ENCODE measurements at places on chromosomes 12 and 14.

DNA sequence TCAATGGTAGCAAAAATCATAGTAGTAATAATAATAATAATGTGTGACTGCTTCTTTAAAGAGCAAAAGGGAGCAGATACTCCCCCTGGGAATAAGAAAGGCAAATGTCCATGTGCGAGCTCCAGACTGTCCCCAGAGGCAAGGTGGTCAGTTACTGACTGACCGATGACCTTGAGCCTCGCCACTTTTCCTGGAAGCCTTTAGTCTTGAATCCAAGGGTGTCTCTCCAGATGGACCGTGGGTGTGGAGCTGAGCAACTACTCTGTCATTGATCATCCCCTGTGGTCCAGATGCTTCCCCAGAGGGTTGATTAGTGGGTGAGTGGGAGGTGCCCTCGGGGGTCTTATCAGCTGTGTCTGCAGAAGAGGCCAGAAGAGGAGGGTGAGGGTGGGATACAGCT is 418.5 kb upstream of the TBX3 start:
- no peak for DNase-seq

GRCh38 chr14:39203659-39204606 is 28.9 kb downstream of the PNN start:
- no peak for DNase-seq

DNA sequence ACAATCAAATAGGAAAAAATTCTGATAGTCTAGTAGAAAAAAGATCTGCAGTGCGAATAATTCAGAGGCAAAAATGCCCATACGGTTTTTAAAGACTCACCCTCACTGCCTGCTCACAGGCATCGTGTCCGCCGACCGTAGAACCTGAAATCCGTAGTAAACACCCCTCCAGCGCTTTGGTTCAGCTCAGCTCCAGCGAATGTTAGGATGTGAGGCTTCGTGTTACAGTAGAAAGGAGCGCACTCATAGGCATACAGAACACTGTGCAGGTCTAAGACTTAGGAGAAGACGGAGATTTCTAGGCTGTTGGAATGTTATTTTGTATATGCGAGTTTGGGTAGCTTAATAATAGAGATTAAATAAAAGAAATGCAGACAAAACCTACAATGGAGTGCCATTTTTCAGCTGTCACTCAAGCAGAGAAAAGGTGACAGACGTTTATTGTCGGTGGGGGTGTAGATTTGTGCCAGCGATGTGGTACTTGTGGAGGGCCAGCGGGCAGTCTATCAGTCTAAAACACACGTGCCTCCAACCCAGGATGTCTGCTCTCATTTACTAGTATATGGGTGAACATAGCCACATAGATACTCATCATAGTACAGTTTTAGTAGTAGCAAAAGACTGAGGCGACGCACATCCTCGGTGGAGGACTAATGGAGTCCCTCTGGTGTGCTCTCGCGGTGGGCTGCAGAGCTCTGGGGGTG is 25.7 kb downstream of the SFSWAP start:
- DNase-seq = no peak

DNA sequence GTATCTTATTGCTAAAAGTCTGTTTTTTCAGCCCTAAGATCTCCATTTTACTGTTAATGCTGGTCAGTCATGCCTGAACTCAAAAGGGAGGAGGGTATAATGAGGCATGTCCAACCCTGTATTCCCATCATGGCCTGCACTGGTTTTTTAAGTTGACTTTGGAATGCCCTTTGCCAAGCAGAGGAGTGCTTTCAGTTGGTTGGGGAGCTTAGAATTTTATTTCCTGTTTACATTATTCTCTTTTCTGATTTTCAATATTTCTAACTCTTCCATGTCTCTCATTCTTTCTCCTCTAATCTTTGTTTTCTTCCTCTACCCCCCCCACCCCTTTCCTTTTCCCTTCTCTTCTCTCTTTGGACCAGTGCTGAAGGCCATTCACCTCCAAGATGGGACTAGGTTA is 4.9 kb upstream of the DHRS2 start:
- DNase-seq = no peak

GRCh38 chr12:51961834-51962233 is 10.3 kb downstream of the ACVR1B start:
- no peak for DNase-seq

DNA sequence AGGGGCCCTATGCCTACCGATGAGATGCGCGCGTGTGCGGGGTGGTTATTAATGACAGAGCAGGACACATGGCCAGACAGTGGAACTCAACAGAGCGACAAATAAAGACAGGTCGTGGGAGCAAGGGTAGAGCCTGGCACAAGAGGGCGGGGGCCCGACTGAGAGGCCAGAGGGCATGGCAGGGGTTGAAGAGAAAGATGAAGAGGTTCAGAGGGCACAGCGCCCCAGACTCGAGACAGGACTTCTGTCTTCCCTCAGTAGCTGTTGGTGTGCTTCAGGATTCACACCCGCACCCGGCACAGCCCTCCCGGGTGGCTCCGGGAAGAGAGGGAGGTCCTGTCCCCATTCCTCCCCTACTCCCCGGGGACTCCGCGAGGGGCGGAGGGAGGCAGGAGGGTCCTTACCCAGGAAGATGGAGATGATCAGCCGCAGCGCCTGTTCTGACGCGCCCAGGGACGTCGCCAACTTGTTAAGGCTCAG is 366 bp downstream of the LPCAT3 start:
- no peak for DNase-seq

DNA sequence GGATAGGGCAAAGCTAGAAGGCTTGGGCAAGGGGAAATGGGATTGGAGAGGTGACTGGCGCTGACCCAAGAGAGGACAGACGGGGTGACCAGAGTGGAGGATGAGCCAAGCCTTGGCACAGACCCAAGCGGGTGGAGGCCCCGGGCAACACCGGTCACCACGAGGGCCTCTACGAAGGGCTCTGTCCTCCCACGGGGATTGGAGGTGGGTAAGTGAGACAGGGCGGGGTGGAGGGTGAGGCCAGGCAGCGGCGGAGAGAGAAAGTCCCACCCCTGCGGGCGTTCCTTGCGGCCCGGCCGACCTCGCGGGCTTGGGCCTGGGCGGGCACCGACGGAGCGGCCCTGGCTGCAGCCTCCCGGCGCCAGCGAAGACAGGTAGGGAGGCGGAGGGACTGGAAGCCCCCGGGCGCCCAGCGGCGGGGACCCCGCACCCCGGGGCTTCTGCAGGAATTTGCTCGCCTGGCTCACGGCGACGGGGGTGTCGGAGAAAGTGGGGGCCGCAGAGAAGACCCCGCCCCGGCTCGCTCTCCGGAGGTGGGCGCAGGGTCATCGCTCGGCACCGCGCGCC is at the start of gene PAPLN:
Gene PAPLN (plus strand): TSS at position 288 of the 567 bp plus-strand sequence. CDS start 2,273 bp downstream, outside the sequence.
- no peak for DNase-seq

DNA sequence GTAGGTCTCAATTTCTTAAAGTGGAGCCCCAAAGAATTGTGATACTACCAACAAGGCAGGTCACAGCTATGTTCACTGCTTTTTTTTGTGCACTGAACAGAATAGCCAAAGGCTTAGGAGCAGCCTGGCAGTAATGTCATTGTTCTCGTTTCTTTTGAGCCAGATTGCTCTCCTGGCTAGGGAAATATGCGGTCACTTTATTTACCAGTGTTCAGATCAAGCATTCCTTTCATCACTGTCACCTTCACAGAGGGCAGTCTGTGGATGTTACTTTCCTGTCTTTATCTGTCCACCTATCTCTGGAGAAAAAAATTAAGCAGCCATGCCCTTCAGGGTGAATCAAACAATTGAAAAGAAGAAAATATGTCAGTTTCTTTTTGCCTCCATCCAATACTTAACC is 159.6 kb downstream of the BTG1 start:
- no peak for DNase-seq

DNA sequence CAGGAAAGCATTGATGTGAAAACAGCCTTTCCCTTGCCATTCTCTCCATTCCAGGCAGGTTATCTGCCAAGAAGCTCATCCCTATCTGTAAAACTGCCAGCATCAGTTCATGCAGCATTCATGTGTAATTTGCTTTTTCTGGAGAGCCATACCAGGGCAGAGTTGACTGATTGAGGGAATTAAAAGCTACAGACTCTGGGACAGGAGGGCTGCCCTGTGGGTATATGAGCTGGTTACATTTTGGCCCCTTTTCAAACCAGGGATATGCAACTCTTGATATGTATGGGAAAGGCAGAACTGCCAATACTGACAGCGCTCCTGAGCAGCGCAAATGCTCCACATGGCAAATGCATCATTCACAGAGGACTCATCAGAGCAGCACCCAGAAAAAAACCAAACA is 53.7 kb downstream of the SYT1 start:
- DNase-seq = no peak

- DNase-seq = no peak
These were observed 39.1 kb downstream of the NT5DC3 start for GRCh38 chr12:103801709-103802585.

DNA sequence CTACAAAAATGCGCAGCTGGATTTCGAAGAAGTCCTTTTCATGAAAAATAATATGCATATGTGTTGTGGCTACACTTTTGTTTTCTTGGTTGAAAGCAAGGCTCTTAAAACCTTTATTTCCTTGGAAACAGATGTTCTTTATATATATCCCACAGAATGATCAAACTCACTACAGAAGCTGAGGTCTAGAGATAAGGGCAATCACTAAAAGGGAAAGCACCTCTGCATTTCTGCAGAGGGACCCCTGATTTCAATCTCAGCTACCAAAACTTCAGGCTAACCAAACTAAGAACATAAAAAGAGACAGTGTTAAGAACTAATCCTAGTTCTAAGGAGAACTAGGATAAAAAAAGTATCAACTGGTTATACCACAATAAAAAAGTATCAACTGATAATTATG is 65.4 kb upstream of the CDKL1 start:
- DNase-seq = no peak

DNA sequence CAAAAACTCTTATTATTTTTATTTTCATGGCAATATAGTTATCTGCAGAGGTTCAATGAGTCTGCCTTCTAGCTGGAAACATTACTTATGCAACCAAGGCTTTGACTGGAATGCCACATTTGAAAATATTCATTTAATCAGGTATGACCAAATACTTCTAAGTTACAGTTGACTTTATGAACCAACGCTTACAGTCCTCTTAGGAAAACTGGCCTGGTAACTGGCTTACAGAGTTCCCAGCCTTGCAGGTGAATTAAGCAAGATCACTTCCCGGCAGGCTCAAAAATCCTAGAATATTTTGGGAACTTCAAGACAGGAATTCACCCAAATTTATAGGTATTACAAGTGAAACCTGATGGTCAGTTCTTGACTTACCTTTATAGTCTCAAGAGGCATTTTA is 12.3 kb downstream of the LRP6 start:
- no peak for DNase-seq

DNA sequence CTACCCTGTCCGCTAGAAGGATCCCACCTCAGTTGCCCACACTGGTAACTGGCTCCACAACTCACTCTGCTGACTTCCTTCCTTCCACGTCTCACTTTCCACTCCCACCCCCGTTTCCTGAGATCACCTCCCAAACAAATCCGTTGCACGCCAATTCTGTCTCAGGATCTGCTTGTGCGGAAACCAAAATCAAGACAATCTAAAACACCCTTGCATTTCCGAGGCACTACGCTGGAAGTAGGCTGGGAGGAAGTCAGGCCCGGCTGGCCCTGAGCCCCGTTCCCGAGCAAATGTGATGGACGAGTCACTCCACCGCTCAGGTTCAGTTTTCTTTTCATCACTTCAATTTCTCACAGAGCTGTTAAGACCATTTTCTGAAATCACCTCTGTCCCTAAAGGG is 23.1 kb downstream of the ABCB9 start:
- no peak for DNase-seq

- DNase-seq = no peak
These were observed 182.9 kb downstream of the EXOC5 start for GRCh38 chr14:57085801-57086200.

GRCh38 chr14:81625343-81625742 is 91.7 kb upstream of the SEL1L start:
- DNase-seq = peak; percentile 19

GRCh38 chr14:42626986-42627385 is 1020.3 kb downstream of the LRFN5 start:
- no peak for DNase-seq

DNA sequence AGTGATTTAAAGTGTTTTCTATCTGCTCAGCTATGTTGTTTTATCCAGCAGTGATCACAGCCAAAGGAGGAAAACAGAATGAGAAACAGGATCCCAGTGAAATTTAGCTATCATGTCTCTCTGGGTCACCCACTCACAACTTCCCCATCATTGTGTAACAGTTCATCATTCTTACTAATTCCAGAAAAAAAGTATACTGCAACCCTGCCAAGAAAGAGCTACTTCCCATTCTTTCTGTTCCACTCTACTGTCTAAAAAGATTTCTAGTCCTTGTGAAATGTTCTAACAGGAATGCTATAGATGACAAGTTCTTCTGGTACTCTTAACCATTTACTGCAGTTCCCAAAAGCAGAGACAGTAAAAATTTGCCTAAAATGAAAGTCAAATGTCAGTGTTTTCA is 39.2 kb upstream of the CD163 start:
- DNase-seq = no peak

- DNase-seq = no peak
These were observed 391.7 kb upstream of the OR4E1 start for GRCh38 chr14:22065347-22065746.

DNA sequence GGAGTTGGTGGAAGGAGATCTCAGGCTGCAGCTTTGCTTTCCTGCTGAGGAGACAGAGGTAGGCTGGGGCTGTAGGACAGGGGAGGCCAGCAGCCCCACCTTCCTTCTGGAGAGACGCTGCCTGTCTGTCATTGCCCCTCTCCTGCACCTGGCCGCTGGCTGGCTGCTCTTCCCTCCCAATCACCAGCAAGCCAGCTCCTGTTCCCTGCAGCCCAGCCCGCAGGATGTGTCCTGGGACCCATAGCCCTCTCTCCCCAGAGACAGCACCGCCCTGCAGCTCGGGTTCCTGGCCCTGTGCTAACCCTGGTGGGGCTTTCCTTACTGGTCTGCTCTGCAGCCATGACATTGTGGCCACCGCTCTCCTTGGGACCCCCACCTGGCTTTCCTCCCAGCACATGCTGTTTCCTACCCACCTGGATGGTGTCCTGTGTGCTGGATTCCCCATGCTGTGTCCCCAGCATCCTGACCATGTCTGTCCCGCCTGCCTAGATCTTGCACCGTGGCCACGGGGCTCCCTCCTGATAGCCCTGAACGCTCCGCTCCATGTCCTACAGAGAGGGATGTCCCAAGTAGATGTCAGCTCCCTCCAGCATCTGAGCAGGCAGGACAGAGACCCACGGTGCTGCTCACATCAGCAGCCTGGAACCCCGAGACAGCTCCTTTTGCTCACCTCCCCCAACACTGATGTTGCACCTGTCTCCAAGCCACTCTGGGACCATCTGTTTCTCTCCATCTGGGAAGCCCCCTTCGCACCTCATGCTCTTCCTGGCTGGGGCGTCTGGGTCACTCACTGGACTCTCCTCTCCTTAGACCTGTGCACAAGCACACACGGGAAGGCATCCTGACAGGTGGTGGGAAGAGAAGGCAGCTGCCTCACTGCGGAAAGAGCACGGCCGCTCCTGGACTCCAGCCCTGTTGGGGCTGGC is 1.1 kb upstream of the MTA1 start:
- DNase-seq = no peak

- DNase-seq = no peak
These were observed 35.9 kb downstream of the PLEKHA5 start for GRCh38 chr12:19165451-19165850.

DNA sequence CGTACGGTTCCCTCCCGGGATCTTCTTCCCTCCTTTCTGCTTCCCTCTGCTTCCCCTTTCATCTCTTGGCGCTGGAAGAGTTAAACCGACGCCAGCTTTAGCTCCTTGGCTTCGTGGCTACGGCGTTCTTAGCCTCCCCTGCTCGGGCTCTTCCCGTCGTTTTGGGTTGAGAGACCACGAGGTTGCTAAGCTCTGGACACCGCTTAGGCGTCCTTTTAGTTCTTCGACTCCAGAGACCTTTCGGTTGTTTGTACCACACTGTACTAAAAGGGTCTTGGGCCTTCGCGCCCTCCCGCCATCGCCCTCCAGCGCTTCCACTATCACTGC is 545 bp downstream of the CPSF2 start:
- DNase-seq = no peak

GRCh38 chr14:53599221-53599945 is 357.2 kb downstream of the BMP4 start:
- DNase-seq = no peak
